WERI-Rb-1 (cell line): ENCODE measurements at places on chromosomes 7 and 10.

GRCh38 chr10:71840177-71840957 lies 10.7 kb downstream of the PSAP start:
- DNase-seq = peak; percentile 92

DNA sequence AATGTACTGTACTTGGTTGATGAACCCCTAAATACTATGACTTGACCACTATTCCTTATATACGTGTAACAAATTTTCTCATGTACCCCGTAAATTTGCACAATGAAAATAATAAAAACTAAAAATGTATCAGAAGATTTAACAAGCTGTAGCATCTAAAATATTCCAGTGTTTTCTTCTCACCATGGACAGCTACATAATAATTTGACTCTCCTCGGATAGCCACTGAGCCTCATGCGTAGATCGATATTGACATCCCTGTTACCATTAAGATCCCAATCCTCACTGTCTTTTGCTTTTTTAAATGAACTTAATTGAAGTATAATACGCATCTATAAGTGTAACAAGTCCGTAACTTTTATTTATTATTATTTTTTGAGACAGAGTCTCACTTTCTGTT lies 179.7 kb upstream of the C7orf33 start:
- DNase-seq = no peak

DNA sequence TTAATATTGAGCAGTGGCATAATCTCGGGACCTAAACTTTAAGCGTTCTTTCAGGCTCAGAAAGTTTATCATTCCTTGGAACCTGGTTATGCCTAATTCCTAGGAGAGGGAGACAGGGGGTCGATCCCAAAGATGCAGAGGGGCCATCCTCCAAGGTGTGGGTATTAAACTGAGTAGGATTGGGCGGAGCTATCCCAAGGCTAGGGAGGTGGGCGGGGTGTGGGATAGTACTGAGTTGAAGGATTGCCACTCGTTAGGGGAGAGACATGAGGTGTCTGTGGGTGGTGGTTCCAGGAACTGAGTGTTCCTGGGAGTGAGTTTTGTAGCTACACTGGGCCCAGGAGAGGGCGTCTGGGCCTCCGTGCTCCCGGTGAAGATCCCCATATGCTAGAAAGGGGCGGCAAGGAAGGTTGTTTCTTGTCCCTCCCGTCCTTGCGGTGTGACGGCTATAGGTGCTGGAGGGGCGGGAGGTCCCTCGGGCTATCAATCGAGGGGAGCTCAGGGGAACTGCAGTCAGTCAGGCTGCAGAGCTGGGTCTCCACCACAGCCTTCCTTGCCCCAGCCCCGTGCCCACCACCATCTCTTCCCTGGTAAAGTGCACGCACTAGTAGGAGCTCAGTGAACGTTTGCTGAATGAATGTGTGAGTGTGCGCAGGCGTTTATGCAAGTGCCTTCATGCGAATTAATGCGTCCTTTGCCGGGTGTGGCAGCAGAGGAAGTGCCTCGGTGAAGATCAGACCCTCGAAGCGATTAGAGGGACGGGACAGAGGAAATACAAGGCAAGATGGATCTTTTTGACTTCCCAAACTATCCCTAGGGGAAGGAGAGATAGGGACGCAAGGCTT lies 3.0 kb upstream of the HMX2 start:
- peak; percentile 31 for DNase-seq

DNA sequence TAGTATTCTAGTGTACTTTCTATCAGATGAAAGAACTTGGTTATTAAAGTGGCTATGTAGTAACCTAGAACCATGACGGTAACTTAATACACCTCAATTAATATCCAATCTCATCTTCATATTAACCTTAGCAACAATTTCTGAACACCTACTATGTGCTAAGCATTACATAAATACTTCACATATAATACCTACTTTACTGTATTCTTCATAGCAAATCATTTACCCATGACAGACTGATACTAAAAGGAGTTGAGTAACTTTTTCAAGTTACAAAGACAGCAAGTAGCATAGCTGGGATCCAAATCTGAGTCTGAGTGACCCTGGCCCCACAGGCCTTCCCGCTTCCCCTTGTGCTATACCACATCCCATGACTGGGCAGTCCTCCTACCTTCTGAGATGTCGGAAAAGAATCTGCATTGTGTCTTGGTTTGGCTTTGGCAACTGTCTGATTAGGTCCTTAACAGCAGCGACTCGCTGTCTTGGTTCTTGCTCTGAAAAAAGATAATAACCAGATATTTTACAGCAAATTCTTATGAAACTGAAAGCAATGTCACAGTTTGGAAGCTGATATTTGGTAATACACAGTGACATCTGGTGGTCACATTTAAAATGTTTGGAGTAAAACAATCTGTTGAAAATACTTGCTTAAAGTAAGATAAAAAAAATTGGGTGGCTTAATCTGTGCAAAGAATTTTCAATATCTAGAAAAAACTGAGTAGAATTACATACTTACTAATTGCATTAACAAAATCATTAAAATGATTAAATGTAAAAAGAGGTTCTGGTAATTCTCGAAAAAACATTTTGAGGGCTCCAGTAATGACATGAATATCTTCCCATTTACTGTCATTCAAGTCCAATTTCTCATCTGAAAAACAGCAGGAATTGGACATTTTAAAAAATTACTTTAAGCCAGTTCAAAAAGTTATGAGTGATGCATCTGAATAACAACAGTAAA lies 120.1 kb downstream of the ARHGAP12 start:
- no peak for DNase-seq

- no peak for DNase-seq
Measured at GRCh38 chr7:54397836-54398612, 144.2 kb upstream of the VSTM2A start.

DNA sequence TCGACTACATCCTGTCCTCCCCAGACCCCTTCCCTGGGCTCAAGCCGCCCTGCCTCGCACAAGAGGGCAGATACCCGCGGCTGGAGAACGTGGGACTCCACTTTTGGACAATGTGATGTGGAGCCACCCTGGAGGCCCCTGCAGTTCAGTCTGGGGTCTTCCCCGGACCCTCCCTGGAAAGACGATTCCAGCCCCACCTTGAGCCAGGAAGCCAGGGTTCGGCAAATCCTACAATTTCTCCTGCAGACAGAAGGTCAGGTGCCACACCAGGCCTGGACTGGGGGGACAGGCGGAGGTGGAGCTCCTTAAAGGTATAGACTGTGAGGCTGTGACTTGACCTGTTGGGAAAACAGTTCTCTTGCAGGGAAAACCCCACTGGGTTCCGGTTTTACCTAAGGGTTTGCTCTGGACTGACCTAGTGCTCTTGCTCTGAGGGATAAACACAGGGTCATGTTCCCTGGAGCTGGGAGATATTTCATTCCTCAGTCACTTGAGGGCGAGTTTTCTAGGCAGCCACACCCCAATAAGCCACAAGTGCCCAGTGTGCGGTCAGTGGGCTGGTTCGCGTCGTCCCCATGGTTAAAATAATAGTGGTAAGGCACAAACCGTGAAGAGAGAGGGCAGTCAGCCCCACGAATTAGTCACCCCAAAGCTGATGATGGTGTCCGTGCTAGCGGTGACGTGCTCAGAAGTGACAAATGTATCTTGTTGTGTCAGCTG lies 1.6 kb downstream of the FOXL3 start:
- DNase-seq = no peak

DNA sequence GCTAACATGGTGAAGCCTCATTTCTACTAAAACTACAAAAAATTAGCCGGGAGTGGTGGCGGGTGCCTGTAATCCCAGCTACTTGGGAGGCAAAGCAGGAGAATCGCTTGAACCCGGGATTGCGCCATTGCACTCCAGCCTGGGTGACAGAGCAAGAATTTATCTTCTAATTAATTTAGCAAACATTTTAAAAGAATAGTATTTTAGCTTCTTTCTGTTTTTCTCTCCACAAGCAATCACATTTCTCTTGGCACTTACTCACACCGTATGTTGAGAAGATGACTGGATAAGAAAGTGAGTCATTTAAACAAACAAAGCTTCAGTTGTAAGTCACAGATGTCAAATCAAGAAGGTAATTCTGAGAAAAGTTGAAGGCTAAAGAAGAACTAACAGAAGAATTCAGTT lies 264.0 kb downstream of the ARL4A start:
- no peak for DNase-seq

- DNase-seq = no peak
Measured at GRCh38 chr7:154859747-154860620, 142.9 kb downstream of the PAXIP1 start.

DNA sequence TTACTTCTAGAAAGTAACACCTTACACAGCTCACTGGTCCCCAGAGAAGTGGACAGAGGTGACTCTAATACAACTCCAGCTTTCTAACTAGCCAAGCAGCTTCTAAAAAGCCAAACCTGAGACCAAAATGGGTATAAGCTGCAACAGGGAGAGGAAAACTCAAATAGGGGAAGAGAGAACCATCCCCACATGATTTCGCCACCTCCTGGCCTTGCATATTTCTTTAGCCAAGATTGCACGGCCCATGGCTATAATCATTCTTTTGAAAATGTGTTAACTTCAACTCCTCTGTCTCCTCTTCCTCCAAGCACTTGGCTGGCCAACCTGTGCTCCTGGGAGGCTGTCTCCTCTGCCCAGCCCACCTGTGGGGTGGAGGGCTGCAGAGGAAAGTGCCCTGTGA lies 28.7 kb downstream of the NUP42 start:
- DNase-seq = no peak

DNA sequence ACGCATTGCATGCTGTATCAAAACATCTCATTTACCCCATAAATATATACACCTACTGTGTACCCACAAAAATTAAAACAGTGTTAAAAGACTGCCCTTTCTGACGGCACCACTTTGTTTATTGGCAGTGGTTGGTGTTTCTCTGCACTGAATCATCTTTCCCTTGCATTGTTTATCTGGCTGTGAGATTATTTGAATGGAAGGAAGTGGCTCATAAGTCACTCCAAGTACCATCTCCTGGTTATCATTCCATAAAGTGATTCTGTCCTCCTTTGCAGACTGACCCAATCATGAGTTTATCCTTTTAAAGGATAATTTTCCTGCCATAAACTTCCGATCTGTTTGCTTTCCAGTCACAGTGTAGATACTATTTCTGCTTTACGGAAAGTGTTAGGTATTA lies 183.8 kb downstream of the CAMK1D start:
- DNase-seq = no peak

GRCh38 chr10:131979821-131980270 lies 1.9 kb downstream of the BNIP3 start:
- no peak for DNase-seq

- DNase-seq = no peak
Measured at GRCh38 chr7:24018331-24018730, 265.7 kb upstream of the NPY start.

- no peak for DNase-seq
Measured at GRCh38 chr10:89367529-89367928, 10.3 kb upstream of the IFIT1B start.

DNA sequence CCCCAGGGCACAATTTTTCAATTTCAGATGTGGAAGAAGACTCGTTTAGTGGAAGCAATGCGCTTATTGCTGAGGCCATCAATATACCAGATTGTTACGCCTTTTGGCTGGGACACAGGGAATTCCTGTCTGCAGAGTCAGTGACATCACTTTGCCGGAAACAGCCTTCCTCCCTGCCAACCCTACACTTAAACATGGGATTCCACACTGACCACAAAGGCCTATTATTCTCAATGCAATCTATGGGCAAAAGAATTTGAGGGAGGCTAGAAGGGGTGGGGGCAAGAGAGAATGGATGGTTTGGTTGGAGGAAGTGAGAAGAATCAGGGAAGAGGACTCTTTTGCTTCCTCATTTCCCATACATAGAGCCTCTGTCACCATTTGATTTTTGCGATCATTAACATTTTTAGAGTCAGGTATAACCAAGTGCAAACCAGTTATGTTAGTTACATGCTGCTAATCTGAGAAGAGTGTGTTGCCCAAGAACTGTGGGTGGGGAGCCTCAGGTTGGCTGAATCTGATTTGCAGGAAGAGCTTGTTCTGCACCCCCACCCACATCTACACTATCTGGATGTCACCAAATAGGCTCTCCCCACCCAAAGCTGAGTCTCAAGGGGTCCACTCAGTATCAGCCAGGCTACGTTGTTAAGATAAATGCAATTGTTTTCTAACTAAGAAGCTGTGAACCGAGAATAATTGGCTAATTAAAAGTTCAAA lies 58.2 kb downstream of the ENTPD1 start:
- no peak for DNase-seq

DNA sequence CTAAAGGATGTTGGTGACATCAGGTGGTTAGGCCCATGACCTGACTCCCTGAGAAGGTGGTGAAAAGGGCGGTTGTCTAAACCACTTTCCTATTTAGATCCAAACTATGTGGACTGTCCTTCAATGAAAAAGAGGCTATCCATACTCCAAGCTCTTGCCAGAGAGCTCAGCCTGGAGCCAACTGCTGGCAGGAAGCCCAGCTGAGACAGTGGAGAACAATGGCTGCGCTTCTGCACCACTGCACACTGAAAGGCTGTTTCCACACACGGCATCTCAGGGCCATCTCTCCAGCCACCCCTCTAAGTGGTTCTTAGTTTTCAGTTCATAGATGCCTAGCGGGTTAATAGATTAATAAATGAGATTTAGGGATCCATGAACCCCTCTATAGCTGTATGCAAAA lies 488.8 kb upstream of the ZMIZ1 start:
- no peak for DNase-seq

DNA sequence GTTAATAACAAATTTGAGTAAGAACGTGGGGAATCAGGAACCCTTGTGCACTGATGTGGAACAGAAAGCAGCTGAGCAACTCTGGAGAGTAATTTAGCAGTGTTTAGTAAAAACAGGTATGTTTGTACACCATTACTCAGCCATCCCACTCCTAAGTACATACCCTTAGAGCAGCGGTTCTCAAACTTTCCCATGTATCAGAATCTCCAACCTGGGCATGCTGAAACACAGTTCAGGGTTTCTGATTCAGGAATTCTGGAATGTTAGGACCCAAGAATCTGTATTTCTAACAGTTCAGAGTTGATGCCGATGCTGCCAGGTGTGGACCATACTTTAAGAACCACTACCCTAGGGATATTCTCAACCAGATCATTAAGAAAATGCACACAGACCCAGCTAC lies 5.1 kb downstream of the SGMS1 start:
- DNase-seq = no peak

DNA sequence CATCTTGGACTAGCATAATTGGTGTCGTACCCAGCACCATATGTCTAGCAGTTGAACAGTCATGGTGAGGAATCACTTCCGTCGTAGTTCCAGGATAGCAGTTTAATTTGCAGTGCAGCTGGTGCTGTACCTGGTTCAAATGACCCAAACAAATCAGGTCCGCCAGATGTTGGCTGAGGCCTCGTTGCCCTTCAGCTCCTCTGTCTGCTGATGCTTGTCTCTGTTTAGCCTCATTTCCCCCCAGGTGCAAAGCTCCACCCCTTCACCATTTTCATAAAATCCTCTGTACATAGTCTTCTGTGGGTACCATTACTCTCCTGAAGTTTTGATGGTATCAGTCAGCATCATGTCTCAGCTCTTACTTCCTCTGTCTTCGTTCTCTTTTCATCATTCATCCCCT lies 35.1 kb downstream of the UMAD1 start:
- DNase-seq = no peak

DNA sequence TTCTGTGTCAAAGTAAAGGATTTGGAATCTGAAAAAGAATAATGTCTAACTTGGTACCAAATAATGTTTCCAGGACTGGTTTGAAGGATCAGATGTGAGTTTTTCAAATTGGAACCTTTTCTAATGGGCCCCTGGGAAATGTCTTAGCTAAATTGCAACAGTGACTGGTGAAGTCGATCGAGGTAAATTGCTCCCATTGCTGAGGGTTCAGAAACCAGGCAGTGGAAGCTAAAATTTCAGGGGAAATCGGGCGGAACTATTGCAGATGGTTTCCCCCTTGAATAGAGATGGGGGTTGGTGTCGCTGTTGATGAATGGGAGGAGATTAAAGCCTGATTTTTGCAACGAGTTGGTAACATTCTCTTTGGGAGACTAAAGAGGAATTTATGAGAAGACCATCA lies 112.7 kb downstream of the SND1 start:
- no peak for DNase-seq
